ENCODE measurements at places on chromosomes 1 and 21.

- no peak for DNase-seq
Observed at GRCh38 chr1:85584264-85584781, 3.8 kb downstream of the CCN1 start.

DNA sequence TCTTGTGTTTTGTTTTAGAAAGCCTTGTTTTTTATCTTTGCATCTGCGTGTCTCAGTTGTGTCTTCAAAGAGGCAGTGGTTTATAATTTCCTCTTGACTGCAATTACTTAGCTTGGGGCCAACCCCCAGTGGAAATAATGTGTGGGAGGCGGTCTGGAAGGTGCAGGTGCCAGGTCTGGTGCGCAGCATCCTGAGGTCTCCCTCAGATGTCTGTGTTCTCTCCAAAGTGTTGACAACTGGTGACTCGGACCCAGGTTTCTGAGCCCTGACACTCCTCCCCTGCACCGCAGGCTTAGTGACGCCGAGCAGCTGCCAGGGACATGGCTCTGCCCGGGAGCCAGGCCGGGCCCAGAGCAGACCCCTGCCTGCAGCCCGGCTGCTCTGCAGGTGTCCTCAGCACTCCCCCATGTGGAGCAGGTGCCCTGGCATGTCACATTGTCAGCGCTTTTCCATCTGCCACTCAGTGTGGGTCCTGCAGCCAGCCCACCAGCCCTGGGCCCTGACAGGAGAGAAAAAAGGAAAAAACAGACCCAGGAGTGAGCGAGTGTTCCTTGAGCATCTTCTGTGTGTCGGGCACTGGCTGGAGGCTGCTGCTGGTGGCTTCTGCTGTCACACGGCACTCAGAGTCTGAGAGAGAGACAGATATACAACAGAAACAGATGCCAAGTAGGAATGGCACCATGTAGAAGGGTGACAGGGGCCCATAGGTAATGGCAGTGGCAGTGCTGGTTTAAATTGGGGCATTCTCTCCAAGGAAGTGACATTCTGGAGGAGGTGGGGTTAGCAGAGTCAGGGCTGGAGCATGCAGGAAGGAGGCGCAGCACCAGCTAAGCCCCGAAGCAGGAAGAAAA is 24.8 kb upstream of the SELENON start:
- DNase-seq, result peak; percentile 83

GRCh38 chr1:200619894-200620272 is 668 bp downstream of the KIF14 start:
- no peak for DNase-seq

- DNase-seq, result peak; percentile 80
Observed at GRCh38 chr1:155272466-155273342, 600 bp downstream of the CLK2 start.

- DNase-seq, result no peak
Observed at GRCh38 chr1:155933591-155934096, 569 bp downstream of the KHDC4 start.

Measured in activated naive CD4-positive, alpha-beta T cell treated with anti-CD3 and anti-CD28 coated beads, Interleukin-2, amount 50 U/mL, for 72 hours (primary cell).